Breast epithelium (tissue), 4 donors: ENCODE measurements at places on chromosomes 1 and 21. TPM values are rescaled to one million over a fixed set of nuclear protein-coding genes. Genes with fewer than 3 reads are reported as not detected.

Gene LRRC38
- total RNA-seq = not detected

Gene PRPF38A
- total RNA-seq = 20.9 TPM

Gene PCAT6
- total RNA-seq = 1.8 TPM

Gene NCAM2
- 3.6 TPM for total RNA-seq

Gene RHD
- total RNA-seq = not detected

Gene KRTAP19-1
- not detected for total RNA-seq

- DNase-seq = no peak
- no peak overlapping the region for H3K4me3 ChIP-seq
- H3K27ac ChIP-seq = no peak overlapping the region
- no peaks in the 10 kb centered on the region for H3K4me1 ChIP-seq
- H3K27me3 ChIP-seq = no peaks in the 10 kb centered on the region
- H3K36me3 ChIP-seq = peaks cover 6% of the 10 kb centered on the region
Observed at GRCh38 chr1:175015243-175015642, 8.0 kb downstream of the MRPS14 start.

DNA sequence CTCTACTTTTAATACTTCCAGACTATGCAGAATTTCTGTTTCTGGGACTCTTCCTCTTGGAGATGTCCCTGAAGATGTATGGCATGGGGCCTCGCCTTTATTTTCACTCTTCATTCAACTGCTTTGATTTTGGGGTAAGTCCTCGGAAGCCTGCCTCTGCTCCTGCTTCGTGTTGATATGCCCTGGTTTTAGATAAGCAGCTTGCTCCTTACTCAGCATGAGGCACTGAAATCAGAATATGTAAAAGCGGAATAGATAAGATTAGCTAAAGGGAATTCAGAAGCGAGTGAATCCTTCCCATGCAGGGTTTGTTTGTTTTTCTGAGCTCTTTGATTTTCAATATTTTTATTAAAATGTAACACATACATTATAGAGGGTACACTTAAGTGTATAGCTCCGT, 234.7 kb downstream of the CACNA1E start:
- no peak overlapping the region for H3K4me3 ChIP-seq
- H3K4me1 ChIP-seq = no peaks in the 10 kb centered on the region
- no peak overlapping the region for H3K27ac ChIP-seq
- no peak for DNase-seq

DNA sequence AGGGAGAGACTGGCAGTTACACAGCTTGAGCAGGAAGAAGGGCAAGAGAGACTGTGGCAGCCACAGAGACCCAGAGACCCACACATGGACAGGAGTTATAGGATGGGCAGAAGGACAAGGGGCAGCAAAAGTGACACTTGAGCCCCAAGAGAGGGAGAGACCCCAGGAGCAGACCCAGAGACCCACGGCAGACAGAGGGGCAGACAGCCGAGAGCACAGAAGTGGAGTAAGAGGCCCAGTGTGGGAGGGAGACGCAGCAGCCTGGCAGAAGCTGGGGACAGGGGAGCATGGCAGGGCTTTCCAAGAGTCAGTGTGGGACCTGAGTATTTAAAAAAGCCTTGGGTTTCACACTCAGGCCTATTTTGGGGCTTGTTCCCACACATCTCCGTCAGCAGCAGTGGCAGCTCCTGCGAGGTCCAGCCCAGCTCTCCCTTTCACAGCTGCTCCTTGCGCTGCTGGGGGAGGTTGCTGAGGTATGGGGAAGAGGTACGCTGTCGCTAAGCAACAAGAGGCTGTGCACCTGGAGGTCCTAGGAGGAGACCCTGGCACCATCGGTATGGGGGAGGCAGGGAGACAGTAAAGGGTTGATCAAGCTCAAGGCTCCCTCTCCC, 9.0 kb upstream of the MEF2D start:
- peak overlapping the region; percentile 88 for H3K27ac ChIP-seq
- H3K4me3 ChIP-seq = no peak overlapping the region
- H3K27me3 ChIP-seq = no peaks in the 10 kb centered on the region
- no peaks in the 10 kb centered on the region for H3K36me3 ChIP-seq
- no peak for DNase-seq

DNA sequence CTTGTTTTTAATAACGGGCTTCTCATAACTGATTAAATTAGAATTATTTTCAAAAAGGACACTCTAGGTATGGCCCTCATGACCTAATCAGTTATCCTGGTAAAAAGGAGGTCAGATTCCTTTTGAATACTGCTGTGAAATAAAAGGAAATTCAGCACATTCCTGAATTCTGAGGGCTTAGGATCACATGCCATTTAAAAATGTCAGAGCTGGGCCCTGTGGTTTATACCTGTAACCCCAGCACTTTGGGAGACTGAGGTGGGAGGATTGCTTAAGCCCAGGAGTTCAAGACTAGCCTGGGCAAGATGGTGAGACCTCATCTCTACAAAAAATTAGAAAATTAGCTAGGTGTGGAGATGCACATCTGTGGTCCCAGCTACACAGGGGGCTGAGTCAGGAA, 18.0 kb upstream of the RABGGTB start:
- H3K4me1 ChIP-seq = no peaks in the 10 kb centered on the region
- H3K36me3 ChIP-seq = no peaks in the 10 kb centered on the region
- H3K27me3 ChIP-seq = no peaks in the 10 kb centered on the region
- no peak overlapping the region for H3K4me3 ChIP-seq
- no peak overlapping the region for H3K27ac ChIP-seq

DNA sequence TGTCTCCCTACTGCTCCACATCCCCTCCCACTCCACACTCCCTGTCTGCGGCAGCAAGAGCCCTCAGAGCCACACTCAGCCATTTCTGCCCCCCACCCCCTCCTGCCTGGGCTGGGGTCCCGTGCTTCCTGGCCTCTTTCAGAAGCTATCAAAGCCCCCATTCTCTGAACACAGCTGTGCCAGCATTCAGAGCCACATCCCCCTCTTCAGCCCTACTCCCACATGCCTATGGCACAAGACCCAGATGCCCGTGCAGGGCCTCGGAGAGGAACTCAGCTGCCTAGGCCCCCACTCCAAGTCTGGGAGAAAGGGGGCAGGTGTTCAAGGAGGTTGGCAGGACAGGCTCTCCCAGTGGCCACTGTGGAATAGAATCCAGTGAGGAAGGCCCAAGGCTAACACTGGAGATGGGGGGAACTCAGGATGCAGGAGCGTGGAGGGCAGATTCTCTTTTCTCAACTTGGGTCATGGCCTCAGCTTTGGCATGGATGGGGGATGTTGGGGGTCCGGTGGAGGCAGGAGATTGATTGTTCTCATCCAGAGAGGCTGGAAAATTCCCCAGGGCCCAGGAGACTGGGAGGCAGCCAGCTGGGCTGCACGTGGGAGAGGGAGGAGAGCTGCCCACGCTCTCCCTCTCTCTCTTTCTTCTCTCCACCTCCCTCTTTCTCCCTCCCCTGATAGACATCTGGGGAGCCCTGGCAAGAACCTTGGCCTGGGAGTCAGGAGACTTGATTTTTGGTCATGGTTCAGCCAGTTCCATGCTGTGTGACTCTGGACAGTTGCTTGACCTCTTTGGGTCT, 3.5 kb upstream of the BCAN start:
- no peak overlapping the region for H3K27ac ChIP-seq
- H3K4me1 ChIP-seq = peaks cover 20% of the 10 kb centered on the region
- no peaks in the 10 kb centered on the region for H3K36me3 ChIP-seq
- H3K4me3 ChIP-seq = no peak overlapping the region

GRCh38 chr1:118947003-118947765, 41.0 kb downstream of the TBX15 start:
- H3K36me3 ChIP-seq = no peaks in the 10 kb centered on the region
- DNase-seq = no peak
- no peak overlapping the region for H3K4me3 ChIP-seq
- no peak overlapping the region for H3K27ac ChIP-seq

- H3K4me1 ChIP-seq = peaks cover 12% of the 10 kb centered on the region
- peak within 1 kb of the TSS; percentile 99 for H3K4me3 ChIP-seq
- peak; percentile 88 for DNase-seq
Observed at GRCh38 chr1:54406339-54407153, at the start of gene SSBP3. Gene SSBP3, minus strand, starts transcription at chr1:54406394.
